ENCODE measurements at places on chromosomes 11 and 22.

DNA sequence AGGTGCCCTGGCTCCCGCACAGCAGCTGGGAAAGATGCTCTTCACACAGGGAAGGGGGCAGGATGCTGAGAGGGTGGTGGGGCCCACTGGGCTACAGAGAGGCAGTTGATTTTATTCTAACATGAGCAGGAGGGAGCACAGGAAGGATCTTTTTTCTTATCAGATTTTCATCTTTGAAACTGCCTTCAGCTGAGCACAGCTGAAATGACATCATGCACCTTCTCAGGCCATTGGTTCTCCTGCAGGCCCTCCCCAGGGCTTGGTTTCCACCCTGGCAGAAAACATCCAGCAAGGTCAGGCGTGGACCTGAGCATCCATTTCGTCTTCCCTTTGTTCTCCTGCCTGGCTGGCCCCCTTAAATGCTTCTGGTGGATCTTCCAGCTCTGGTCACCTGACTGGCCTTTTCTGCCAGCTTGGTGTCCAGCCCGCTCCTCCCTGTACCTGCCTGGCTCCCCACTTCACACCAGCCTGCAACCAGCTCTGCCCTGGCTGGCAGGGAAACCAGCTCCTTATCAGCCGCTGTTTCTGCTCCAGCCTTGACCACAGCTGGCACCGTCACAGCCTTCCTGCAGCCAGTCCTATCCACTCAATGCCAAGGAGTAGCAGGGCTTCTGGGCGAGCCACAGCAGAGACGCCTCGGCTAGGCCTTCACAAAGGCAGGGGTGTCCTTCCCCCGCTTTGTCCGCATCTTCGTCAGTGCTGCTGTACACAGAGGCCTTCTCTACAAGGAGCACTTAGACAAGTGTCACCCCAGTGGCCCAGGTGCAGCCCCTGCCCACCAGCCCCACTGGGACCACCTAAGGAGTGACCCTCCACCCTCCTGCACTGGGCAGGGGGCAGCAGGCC, 36.5 kb downstream of the TOM1 start:
- no peak for DNase-seq

DNA sequence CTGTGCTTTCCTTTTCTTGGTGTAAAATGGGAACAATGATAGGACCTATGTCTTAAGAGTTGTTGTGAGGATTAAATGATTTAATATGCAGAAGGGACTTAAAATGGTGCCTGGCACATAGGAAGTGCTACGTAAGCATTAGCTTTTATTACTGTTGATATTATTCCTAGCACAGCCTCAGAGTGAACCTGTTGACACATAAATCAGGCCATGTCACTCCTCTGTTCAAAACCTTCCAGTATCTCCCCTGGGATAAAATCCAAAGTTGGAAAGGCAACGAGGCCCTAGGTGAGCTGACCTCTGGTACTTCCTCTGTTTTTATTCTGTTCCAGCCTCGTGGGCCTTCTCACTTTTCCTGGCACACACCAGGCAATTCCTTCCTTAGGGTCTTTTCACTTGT, 108.8 kb upstream of the CADM1 start:
- no peak for DNase-seq

- no peak for DNase-seq
These were observed 26.3 kb downstream of the ANO1 start for GRCh38 chr11:70104419-70104818.

- DNase-seq: no peak
These were observed 2.2 kb downstream of the DTX4 start for GRCh38 chr11:59173964-59174663.

- DNase-seq: no peak
These were observed 25.0 kb downstream of the TXN2 start for GRCh38 chr22:36456464-36456845.

DNA sequence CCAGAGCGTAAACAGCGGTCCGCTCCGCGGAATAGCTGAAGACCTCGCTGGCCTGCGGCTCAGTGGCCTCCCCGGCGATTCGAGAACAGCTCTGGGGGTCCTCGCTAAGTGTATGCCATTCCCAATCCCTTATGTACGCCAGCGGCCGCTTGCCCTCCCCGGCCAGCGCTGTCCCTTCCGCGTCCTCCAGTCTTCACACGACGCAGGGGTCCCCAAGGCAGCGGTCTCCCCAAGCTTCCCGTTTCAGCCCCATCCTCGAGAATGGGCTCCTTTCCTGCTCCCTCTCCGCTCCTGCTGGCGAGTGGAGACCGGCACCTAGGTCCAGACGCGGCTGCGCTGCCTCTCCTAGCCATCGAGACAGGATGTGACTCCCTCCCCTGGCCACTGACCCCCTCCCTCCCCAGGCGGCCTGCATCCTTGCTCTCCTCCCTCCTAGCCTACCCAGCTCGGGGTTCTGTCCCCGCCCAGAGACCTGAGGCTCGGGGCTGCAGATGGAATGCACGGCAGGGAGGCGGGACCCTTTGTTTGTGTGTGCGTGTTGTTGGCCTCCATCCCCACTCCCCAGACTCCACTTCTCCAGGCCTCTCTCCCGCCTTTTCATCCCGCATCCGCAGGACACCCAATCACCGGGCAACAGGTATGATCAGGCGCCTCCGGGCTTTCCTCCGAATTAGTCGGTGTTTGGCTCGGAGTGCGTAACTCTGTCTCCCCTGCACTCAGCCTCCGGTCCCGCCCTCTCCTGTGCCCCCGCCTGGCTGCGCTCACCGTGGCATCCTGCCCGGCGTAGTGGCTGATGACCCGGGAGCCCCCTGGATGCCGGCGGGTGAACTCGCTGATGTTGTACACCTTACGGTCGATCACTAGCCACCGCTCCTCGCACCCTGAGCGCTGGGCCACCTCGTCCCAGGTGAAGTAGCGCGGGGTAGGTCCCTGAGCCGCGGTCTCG, 740 bp downstream of the FADS1 start:
- no peak for DNase-seq

All from NAMALWA (cell line).